Cortex of kidney (tissue), 1 donor: ENCODE measurements at places on chromosomes 1 and 21.

DNA sequence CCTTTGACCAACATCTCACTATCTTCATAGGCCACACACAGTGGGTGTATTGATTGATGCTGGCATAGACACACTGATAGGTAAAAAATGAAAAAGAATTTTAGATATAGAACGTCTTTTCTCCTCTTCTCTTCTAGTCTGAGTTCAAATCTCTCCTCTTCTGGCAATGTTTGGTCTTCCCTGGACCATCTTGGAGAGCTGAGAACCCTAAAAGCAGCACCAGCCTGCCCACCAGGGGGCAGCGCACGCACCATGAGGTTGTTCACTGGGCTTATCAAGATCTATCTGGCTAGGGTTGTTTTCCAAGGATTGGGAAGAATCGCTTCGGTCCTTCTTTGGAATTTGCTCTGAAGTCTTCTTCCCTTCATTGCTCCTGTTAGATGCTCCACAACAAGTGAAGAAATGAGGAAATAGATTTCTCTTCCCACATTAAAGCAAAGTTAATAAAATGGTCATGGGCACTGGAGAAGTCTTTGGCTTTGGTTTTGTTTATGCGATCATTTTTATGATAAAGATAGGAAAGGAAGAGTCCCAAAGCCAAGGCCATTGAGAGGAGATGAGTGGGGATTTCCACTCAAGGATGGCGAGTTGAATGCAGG is 104.0 kb upstream of the OLIG2 start:
- DNase-seq = no peak

GRCh38 chr1:116628448-116628847 is 39.1 kb downstream of the IGSF3 start:
- DNase-seq = no peak

DNA sequence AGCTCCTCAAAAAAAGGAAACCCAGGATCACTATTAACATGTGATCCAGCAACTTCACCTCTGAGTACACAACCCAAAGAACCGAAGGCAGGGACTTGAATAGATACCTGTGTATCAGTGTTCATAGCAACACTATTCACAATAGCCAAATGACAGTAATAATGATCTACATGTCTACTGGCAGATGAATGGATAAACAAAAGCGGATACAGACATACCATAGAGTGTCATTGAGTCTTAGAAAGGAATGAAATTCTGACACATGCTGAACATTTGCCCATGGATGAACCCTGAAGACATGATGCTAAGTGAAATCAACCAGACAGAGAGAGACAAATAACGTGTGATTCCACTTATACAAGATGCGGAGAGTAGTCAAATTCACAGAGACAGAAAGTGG is 564.2 kb downstream of the KIF26B start:
- no peak for DNase-seq

DNA sequence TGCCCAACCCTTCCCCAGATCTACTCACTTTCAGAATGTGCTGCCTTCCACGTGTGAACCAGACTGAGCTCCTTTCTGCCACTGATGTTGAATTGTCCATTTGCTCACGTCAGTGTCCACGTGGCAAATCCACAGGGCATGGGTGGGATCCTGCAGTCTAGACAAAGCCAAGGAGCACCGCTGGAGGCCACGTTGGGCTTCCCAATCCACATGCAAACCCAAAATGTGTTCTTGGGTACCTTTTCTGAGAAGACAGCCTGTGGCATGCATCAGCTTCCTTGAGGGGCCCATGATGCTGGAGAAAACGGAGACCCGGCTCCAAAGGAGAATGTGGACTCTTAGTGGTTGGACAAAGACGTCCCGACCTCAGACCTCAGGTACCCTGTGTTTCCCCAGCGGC is 87.6 kb downstream of the PDE9A start:
- no peak for DNase-seq

DNA sequence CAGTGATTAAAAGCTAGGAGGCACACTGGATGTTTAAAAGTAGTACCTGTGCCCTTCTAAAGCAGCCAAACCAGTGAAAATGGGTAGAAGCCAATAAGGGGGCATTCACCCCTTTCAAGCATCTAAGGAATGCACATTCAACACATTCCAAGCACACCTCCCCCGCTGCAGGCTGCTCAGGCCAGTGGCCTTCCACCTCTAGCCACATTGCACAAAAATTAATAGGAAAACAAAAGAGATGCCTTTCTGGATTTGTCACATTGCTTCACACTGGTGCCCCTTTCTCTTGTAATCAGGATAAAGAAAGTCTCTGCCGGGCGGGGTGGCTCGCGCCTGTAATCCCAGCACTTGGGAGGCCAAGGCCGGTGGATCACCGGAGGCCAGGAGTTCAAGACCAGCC is 834.0 kb downstream of the USP25 start:
- DNase-seq = no peak

- DNase-seq = no peak
Measured at GRCh38 chr21:25999921-26000582, 170.5 kb downstream of the APP start.

- DNase-seq = no peak
Measured at GRCh38 chr1:61724506-61724812, 482 bp downstream of the TM2D1 start.

GRCh38 chr1:195981448-195982139 is 626.6 kb downstream of the KCNT2 start:
- no peak for DNase-seq

GRCh38 chr21:36859744-36860501 is 106.5 kb downstream of the HLCS start:
- DNase-seq = no peak

DNA sequence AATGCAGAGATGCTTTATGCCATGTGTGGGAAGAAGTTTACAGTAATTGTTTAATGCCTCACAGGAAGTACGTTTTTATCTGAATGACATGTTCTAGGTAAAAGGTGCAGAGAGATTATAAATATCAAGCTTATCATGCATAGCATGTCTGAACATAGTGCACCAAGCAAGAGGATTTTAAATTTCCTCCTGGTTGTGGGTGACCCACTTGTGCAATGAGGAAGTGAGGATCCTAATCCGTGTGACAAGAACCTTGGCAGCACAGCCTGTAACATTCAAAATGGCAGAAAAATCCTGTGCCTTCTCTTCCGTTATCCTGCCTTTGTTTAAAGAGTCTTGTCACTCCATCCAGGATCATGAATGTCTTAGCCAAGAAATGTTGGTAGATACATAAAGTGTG is 75.6 kb downstream of the PLA2G4A start:
- no peak for DNase-seq

GRCh38 chr1:24688621-24689195 is 45.6 kb downstream of the SRRM1 start:
- no peak for DNase-seq

DNA sequence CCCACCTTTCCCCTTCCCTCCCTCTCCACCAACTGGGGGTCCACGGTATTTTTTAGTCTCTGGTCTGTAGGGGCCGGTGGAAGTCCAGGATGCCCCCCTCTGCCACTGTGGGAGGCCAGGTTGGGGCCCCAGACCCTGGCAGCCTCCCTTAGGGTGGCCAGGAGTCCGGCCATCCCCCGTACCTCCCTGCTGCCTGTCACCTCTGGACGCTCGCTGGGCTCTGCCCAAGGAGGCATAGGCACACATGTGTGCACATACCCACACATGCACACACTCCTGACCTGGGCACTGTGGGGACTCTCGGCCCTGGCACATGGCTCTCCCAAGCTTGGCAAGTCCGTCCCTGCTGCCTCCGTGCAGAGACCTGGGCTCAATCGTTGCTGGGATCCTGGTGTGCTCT is 53.0 kb downstream of the DISP3 start:
- no peak for DNase-seq

- no peak for DNase-seq
Measured at GRCh38 chr1:235077571-235078479, 50.8 kb downstream of the TOMM20 start.

- DNase-seq = no peak
Measured at GRCh38 chr1:218698141-218698540, 353.0 kb downstream of the TGFB2 start.

GRCh38 chr1:5933676-5934057 is 58.6 kb downstream of the NPHP4 start:
- DNase-seq = no peak

- no peak for DNase-seq
Measured at GRCh38 chr1:201573030-201573429, 34.1 kb downstream of the NAV1 start.

- DNase-seq = no peak
Measured at GRCh38 chr1:224219612-224220059, 36.6 kb downstream of the DEGS1 start.

DNA sequence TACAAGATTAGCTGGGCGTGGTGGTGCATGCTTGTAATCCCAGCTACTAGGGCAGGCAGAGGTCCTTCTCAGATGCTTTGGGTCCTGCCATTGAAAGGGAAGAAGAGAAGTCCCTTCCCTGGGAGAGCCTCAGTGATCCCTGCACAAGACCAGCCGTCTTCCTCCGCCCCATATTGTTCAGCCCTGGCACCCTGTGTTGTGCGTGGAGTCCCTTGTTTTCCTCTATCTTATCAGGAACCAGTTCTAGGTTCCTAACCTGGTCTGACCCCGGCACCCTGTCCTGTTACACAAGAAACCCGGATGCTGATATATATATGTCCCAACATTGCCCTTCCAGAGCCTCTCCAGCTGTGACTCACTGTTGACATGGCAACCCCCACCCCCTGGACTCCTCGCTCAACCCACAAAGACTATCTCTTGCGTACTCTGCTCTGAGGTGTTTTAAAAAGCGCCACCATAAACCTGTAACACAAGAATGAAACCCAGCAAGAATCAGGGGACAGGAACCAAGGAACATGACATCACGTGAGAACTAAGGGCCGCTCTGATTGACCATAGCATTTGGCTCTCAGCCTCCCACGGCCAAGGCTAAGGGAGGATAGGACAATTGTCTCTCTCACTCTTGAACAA is 4.8 kb downstream of the MX2 start:
- DNase-seq = no peak

GRCh38 chr1:154386643-154387352 is 18.3 kb upstream of the IL6R start:
- DNase-seq = no peak

DNA sequence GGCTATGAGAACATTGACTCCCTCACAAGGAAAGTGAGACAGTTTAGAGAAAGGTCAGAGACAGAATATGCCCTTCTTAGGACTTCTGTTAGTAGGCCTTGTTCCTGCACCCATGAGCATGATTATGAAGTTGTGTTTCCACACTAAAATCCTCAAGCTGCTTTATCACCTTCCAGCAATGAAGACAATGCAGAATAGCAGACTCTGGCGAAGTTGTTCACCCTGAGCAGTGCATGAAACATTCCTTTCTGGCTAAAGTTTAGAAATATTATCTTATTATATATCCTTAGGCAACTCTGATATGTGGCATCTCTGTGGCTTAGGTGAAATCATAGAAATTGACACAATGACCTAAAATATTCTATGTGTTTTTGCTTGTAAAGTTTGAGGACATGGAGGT is 13.9 kb upstream of the OR2G2 start:
- no peak for DNase-seq

- no peak for DNase-seq
Measured at GRCh38 chr1:58451560-58452191, 94.8 kb downstream of the OMA1 start.

GRCh38 chr1:97245026-97245425 is 523.4 kb downstream of the PTBP2 start:
- DNase-seq = no peak

- no peak for DNase-seq
Measured at GRCh38 chr1:178345238-178345637, 151.5 kb downstream of the CLEC20A start.

DNA sequence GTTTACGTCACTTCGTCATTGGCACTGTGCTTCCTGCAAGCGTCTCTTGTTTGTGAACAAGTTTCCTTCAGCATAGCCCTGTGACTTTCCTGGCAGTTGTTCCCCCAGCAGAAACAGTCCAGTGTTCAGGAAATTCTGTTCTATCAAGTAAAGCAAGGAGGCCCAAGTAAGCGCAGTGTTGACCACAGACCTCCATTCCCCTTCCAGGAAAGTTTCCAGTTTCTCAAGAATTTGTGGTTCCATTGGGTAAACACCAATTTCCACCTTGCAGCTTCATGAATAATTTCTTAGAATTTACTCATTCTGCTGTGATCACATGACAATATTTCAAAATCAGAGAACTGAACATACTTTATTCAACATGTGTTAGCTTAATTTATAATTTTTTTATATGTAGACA is 88.5 kb upstream of the ETV3 start:
- no peak for DNase-seq

DNA sequence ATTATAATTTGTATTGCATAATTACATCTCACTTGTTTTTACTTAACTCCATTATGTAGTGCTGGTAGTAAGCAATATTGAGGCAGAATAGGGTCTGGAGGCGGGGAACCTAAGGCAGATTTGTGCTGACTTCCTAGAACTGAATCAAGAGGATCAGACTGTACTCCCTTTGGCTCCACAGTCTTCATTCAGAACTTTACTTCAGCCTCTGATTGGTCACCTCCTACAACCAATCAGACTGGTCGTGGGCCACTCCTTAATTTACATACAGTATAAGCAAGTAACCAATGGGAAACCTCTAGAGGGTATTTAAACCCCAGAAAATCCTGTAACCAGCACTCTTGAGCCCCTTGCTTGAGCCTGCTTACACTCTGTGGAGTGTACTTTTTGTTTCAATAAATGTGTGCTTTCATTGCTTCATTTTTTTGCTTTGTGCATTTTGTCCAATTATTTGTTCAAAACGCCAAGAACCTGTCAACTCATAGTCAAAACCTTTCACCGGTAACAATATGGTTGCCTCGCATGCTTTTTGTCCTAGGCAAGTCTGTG is 31.6 kb downstream of the ZBTB8OS start:
- no peak for DNase-seq

DNA sequence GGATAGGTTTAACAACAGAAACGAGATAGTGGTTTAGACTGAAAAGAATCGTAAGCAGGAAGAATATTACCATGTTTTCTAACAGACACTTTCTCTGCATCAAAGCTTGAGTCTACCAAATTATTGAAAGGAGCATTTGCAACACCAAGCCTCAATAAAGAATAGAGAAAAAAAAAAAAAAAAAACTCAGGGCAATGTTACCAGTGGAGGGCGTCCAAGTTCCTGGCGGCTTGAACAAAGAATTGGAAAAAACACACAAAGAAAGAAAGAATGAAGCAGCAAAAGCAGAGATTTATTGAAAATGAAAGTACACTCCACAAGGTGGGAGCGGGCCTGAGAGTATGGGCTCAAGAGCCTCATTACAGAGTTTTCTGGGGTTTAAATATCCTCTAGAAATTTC is 686.5 kb upstream of the ADGRL2 start:
- DNase-seq = no peak

GRCh38 chr1:154326546-154327465 is 1.5 kb downstream of the ATP8B2 start:
- DNase-seq = no peak

GRCh38 chr21:45618287-45618686 is 25.2 kb upstream of the PCBP3 start:
- no peak for DNase-seq

- DNase-seq = no peak
Measured at GRCh38 chr1:90706437-90707362, 10.4 kb downstream of the BARHL2 start.

- no peak for DNase-seq
Measured at GRCh38 chr21:29053011-29053553, 20.4 kb downstream of the CCT8 start.

DNA sequence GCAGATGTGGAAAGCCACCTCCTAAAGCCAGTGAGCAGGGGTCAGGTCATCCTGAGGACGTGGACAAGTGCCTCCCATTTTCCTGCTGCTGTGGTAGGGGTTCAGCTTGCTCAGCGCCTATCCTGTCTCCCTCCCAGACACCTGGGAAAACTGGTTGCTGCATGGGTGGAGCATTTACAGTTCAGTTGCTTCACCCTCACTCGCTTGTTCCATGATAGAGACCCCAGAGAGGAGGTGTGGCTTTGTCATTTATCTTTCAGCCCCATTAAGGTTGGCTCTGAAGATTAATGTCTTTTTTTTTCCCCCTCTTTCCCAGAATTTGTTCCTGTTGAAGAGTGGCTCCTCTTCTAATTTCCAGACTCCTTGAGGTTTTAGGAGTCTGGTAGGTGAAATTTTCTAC is 9.2 kb downstream of the VANGL1 start:
- no peak for DNase-seq
